ENCODE measurements at places on chromosomes 5 and 9.
A peak's percentile ranks its signal among the peaks of the same experiment; 100 is the strongest.

- DNase-seq: peak; percentile 43
Observed at GRCh38 chr9:106420511-106420944, 442.4 kb upstream of the ZNF462 start.

GRCh38 chr9:93149361-93149760 is 15.3 kb upstream of the NINJ1 start:
- DNase-seq: no peak

DNA sequence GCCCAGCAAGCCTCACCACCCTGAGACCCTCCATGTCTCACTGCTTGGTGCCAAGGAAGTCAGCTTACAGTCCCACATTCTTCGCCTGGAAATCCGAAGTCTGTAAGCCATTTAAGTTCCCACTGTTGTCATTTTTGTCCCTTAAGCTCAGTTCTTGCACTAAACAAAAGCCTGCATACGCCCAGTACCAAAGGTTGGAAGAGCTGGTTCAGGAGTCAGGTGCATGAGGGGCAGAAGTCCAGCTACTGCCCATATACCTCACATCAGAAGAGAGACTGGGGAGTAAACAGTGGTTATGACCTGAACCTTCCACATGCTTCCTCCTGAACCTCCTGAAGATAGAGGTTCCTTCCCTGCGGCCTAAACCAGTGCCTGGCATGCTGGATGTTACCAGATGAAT is 146.0 kb downstream of the FRMD3 start:
- no peak for DNase-seq

- no peak for DNase-seq
Observed at GRCh38 chr5:107147589-107147988, 523.1 kb downstream of the EFNA5 start.

DNA sequence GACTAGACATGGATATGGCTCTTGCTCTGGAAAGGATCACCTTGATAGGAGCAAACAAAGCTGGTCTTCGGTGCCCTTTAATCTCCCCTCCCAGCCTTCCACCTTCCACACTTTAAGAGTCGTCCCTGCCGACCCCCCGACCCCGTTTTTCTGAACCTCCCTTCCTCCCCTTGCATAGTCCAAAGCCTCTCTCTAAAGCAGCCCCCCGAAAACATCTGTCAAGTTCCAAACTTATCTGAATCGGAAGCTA is 423 bp upstream of the NUP214 start:
- no peak for DNase-seq

- DNase-seq: no peak
Observed at GRCh38 chr9:89174291-89174690, 4.3 kb downstream of the SHC3 start.

- DNase-seq: peak; percentile 20
Observed at GRCh38 chr5:53035868-53036381, 46.8 kb downstream of the ITGA2 start.

DNA sequence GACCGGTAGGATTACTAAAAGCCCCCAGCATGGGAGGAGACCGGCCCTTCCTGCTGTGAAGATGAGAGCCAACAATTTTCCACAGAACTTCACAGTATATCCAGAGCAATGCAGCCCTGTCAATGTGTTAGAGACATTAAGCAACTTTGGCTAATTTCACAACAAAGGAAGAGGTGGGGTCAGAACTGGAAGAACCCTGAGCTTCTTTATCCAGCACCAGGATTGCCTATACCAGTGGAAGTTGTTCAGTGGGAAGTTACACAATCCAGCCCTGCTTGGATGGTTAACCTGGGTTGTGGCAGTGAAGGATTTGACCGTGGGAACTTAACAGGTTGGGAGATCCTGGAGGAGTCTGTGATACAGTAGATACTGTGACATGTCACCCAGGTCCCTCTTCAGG is 197.0 kb downstream of the FBN2 start:
- DNase-seq: no peak
